Vagina (tissue), 2 donors: ENCODE measurements at places on chromosomes 16 and 17.

GRCh38 chr16:68839831-68840230 is 3.5 kb upstream of the TANGO6 start:
- DNase-seq: no peak

- no peak for DNase-seq
Measured at GRCh38 chr17:8681170-8681949, 50.8 kb upstream of the MYH10 start.

DNA sequence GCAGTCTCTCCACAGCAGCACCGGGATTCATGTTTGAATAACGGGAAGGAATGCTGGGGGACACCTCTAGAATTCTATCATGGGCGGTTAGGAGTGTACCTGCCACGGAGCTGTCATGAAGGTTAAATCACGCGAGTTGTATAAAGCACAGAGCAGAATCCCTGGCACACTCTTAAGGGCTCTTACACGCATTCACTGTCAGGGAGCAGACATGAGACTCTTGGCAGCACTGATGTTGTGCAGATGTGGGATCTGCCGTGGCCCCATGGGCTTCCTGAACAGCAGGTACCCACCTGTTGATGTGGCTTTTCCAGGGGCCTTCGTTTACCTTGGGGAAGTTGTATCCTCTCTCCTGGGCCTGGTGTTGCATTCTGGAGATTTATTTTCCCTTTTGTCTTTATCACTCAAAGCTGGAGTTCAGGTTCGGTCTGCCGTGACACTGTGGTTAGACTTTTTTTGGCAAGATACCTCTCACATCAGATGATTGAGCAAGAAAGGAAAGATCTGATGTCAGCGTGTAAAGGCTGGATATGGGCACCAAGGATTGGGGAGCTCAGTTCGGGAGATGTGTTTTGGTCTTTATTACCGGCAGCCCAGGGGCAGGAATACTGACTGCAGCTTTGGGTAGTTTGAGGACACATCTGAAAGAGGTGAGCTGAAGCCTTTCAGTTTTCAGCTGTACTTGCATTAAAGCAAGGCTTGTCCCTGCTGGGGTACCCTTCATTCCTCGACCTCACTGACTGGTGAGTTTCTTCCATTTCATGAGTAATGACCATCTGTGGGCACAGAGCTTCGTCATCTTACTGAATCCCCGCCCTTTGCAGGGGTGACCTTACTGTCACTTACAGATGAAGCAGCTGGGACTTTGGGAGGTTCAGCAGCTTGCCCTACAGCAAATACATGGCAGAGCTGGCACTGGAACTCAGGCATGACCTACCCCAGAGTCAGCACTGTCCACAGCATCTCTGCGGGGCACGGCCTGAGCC is 19.3 kb downstream of the KNOP1 start:
- no peak for DNase-seq

GRCh38 chr17:10314329-10314728 is 58.5 kb downstream of the MYH13 start:
- no peak for DNase-seq

DNA sequence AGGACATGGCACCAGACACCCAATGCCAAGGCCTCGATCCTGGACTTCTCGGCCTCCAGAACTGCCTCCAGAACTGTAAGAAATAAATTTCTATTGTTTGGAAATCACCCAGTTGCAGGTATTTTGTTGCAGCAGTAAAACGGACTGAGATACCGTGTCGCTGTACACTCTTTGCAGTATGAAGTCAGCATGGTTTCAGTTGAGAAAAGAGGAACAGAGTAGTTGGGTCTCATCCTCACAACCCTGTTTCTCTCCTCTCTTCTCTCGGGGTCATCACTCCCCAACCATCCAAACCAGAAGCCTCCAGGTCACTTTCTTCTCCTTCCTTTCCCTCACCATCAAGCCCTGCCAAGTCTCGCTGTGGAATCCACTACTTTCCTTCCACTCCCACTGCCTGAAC is 77.8 kb downstream of the ADCY9 start:
- DNase-seq: no peak

DNA sequence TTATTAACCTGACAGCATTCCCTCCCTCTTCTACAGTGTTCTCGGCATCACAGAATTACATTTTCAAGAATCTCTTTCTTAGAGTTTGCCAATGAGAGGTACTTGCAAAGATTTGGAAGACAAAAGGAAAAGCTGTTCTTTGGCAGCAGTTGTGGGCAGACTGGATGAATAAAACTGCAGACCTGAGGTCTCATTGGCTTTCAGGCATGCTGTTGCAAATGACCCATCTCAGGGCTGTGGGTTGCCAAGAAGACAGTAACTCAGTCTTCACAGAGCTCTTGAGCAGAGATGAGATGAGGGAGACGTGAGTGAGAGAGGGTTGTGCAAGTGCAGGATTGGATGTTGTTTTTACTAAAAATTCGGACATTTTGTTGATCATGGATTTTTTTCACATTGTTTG is 11.3 kb upstream of the USP31 start:
- DNase-seq: no peak

GRCh38 chr17:39659279-39660010 is 5.7 kb upstream of the TCAP start:
- DNase-seq: no peak

DNA sequence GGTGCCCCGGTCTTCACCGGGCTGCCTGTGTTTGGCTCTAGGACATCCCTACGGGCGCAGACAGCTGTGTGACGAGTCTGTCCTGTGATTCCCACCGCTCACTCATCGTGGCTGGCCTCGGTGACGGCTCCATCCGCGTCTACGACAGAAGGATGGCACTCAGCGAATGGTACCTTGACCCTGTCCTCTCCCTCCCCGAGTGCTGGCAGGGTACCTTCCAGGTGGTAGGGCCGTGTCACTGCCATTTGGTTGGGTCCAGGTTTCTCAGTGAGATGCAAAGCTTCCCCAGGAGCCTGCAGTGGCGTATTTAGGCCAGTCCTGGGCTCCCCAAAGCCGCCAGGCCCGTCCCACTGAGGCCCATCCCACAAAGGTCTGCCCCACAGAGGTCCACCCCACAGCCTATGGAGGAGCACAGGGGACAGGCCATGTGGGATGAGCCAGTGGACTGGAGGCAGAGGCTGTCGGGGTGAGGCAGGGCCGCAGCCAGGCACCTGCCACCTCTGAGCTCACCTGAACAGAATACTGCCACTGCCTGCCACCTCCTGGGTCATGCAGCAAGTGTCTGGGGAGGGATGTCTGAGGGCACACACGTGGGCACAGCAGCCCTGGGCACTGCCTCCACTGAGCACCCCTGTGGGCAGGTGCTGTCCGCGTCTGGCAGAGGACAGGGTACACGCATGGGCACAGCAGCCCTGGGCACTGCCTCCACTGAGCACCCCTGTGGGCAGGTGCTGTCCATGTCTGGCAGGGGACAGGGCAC is 31.4 kb upstream of the CHMP6 start:
- no peak for DNase-seq

GRCh38 chr16:70151391-70151790 is 22.2 kb upstream of the CLEC18C start:
- no peak for DNase-seq

- no peak for DNase-seq
Measured at GRCh38 chr16:16059895-16060590, 110.6 kb downstream of the ABCC1 start.
